Fibroblast of the conjunctiva (primary cell): ENCODE measurements at places on chromosomes 6 and 20.

DNA sequence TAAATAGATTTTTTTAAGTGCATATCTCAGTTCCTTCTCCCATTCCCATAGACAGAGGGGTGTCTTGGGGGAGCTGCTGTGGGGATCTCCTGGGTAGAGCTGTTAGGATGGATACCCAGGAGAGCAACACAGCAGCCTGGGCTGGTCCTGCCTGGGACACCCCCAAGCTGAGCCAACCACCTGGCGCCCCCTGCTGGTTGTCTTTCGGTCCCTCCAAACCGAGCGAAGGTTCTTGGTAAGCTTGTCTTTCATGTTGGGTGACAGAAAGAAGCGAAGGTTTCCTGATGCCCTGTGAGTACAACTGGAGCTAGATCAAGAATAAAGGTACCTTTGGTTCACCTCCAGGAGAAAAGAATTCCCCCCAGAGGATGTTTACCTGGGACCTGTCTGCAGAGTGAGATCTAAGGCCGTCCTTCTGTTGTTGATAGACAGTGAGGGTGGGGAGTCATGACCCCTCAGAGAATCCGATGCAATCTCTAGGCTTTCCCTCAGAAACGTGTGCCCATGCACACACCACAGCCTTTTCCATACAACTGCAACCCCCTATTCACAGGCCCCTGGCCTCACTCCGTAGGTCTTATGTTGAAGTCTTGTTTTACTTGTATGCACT, 50.8 kb downstream of the SNX9 start:
- DNase-seq = peak; percentile 55

GRCh38 chr6:22954749-22955385, 385.5 kb downstream of the HDGFL1 start:
- no peak for DNase-seq

DNA sequence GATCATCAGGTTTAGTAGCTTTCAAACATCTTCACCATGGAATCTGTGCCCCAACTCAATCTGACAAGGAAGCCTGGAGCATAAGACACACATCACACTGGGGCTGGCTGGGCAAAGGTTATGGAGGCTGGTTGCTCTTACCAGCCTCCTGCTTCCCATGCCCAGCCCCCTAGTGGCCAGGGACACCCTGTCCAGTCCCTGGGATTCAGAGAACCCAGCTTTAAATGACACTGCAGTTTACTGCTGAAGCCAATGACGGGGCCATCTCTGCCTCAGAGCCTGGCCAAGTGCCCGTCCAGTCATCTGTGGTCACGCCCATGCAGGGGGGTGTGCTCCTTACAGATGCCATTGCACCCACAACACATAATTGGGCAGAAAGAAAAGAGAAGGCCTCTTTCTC, 272.9 kb downstream of the SMOC2 start:
- no peak for DNase-seq

DNA sequence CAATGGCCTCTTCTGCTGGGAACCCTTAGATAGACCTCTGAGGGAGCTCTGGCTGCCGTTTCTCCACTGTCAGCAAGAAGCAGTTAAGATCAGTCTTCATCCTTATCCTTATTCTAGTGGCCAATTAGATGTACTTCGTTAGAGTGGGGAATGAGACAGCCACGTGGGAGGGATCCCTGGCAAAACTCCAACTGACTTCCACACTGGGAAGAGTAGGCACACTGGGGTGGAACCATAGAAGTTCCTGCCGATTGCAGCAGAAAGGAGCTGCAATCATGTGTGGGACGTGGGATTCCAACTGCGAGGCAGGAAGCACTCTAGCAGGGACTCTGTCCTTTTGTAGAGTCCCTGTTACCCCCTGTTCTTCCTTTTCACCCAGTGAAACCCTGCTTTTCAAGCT, 226.3 kb upstream of the RGS17 start:
- DNase-seq = no peak

DNA sequence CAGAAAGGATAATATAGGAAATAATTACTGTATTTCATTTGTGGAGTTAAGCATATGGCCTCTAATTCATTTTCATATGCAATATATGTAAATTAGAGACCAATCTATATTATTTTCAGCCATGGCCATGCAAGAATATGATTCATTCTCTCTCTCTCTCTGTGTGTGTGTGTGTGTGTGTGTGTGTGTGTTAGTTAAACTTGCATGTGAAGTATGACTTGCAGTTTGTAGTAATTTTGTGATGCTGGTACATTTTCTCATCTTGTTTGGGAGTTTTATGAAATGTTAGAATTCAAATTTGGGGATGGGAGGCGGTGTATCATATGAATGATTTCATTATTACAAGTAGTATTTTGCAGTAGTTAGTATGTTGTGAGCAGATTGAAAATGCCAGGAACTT, 74.8 kb downstream of the JARID2 start:
- DNase-seq = no peak

- DNase-seq = no peak
These were observed 654.1 kb downstream of the KIF16B start for GRCh38 chr20:15919118-15919517.

GRCh38 chr20:58069207-58069606, 159.2 kb downstream of the ANKRD60 start:
- DNase-seq = no peak

- no peak for DNase-seq
These were observed 405.7 kb downstream of the LMBRD1 start for GRCh38 chr6:69391106-69391505.

- DNase-seq = no peak
These were observed 123.1 kb downstream of the HIVEP2 start for GRCh38 chr6:142821860-142822259.

DNA sequence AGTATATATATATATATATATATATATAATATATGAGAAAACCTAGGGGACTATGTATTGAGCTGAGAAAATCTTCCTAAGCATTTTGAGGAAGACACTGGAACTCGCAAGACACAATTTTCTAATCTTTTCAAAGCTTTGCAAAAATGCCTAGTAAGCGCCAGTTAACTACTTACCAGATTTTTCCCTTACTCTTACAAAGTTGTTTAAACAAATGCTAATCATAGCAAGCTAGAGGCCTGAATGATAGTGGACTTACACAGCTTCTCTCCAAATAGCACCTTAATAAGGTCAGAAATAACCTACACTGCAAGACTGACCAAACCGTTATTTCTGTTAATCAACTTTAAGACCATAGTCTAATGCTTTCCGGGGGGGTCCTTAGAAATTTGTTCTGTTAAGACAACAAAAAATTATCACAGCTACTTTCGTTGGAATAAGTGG, 56.1 kb upstream of the HFE start:
- DNase-seq = no peak

- no peak for DNase-seq
These were observed 3.6 kb downstream of the PACSIN1 start for GRCh38 chr6:34469499-34469898.
